Suppressor macrophage (primary cell): ENCODE measurements at places on chromosomes 11 and 22.

GRCh38 chr22:42187646-42188045, 57.0 kb upstream of the CYP2D6 start:
- DNase-seq, result no peak

- no peak for DNase-seq
Observed at GRCh38 chr11:36069576-36070212, 125.8 kb downstream of the LDLRAD3 start.

DNA sequence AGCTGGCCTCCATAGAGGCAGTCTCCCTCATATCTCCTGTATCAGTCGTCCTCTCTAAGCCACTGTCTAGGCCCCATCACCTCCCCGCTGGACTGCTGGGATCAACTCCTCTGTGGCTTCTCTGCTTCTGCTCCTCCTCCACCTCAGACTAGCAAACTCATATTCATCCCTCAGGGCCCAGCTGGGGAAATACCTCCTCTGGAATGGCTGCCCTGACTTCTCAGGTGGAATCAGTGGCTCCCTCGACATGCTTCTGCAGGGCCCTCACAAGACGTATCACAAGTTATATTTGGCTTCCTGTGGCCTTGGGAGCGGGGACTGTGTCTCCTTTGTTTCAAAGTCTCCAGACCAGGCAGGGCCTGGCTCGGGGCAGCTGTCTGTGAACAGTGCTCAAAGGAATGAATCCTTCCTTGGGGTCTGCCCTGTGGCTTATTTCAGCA, 10.0 kb downstream of the SLC29A2 start:
- DNase-seq, result no peak

- no peak for DNase-seq
Observed at GRCh38 chr11:78940500-78941225, 366.0 kb upstream of the NARS2 start.

DNA sequence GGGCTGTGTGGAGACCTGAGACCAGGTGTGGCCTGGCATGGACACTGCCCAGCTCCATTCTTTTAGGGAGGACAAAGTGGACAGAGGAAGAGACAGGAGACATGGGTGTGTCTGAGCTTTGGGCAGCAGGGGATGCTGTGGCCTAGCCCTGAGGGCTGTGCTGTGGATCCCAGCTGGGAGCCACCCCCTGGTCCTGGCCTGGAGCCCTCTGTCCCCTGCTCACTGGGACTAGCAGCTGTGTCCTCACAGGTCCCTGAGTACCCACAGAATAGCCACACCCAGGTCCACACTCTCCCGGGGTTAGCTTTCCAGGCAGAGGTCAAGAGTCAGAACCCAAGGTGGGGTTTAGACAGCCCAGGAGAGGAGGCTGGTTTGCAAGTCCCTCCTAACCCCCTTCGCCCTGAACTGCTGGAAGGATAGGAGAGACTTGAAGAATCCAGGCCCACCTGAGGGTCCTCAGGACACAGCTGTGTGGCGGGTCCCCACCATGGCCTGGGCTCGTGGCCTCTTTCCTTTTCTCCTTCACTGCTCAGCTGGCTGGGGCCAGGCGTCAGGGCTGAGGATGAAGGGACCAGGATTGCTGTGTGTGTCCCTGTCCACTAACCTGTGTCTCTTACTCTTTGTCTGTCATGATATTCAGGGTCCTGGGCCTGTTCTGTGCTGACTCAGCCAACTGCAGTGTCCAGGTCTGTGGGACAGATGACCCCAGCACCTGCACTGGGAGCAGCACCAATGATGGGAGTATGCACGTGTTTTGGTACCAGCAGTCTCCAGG, 78.5 kb upstream of the VPREB1 start:
- no peak for DNase-seq

GRCh38 chr11:19672586-19673206, 39.9 kb upstream of the NAV2 start:
- peak; percentile 77 for DNase-seq

- peak; percentile 47 for DNase-seq
Observed at GRCh38 chr11:130827451-130828377, 88.6 kb downstream of the SNX19 start.

GRCh38 chr11:35800970-35801953, 138.7 kb downstream of the TRIM44 start:
- peak; percentile 30 for DNase-seq

DNA sequence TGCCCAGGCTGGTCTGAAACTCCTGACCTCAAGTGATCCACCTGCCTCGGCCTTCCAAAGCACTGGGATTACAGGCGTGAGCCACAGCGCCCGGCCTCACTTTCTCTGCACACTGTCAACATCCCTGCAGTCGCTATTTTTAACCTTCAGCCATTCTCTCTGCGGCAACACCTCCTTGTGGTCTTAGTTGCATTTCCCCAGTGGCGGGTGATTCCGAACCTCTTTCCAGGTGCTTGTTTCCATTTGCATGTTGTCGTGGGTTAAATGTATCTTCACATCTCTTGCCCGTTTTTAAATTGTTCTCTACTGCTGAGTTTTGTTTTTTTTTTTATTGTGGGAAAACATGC, 2.2 kb upstream of the SCT start:
- DNase-seq, result no peak
